ENCODE measurements at places on chromosomes 13 and 19. TPM values are rescaled to one million over a fixed set of nuclear protein-coding genes. Genes with fewer than 3 reads are reported as not detected.

Gene GDF15
- total RNA-seq = 56.6 TPM

Gene BRME1
- not detected for total RNA-seq

Gene EDDM13
- not detected for total RNA-seq

Gene LRG1
- 0.09 TPM for total RNA-seq

Gene SBK2
- total RNA-seq = 3.1 TPM

Gene KASH5
- total RNA-seq = not detected

Gene ZNF442
- not detected for total RNA-seq

Gene AP1M2
- 40.6 TPM for total RNA-seq

Gene MAST1
- total RNA-seq = 1.0 TPM

Gene MLLT1
- 17.5 TPM for total RNA-seq

Gene IRGC
- not detected for total RNA-seq

Gene HSPB6
- 0.50 TPM for total RNA-seq

Gene NLRP5
- total RNA-seq = not detected

Gene ZNF99
- total RNA-seq = not detected

Gene JSRP1
- 1.2 TPM for total RNA-seq

Gene C19orf47
- 31.6 TPM for total RNA-seq

Gene FLT3
- total RNA-seq = not detected

Data from A549 treated with CpdA at 1 μM for 4 hours (cell line).